ENCODE measurements at places on chromosomes 1 and 21. TPM values are rescaled to one million over a fixed set of nuclear protein-coding genes. Genes with fewer than 3 reads are reported as not detected.

The HPCA gene
- not detected for total RNA-seq

The LCA5L gene
- 0.46 TPM for total RNA-seq

The FBLIM1 gene
- total RNA-seq, result 0.16 TPM

The MARK1 gene
- total RNA-seq, result 0.05 TPM

The C1orf185 gene
- total RNA-seq, result not detected

The DIO1 gene
- not detected for total RNA-seq

The CD247 gene
- total RNA-seq, result 73.2 TPM

The HOOK1 gene
- total RNA-seq, result 4.1 TPM

The DHRS3 gene
- 69.9 TPM for total RNA-seq

The OR6N1 gene
- total RNA-seq, result not detected

The SLC2A5 gene
- total RNA-seq, result not detected

The RSPH1 gene
- not detected for total RNA-seq

The SYT14 gene
- not detected for total RNA-seq

The PPIAL4G gene
- total RNA-seq, result not detected

The LRRC39 gene
- 0.30 TPM for total RNA-seq

The STPG1 gene
- 4.2 TPM for total RNA-seq

The HAO2 gene
- total RNA-seq, result not detected

The RORC gene
- total RNA-seq, result 1.1 TPM

The CHODL gene
- total RNA-seq, result not detected

The MAP1LC3C gene
- total RNA-seq, result not detected

The HES3 gene
- total RNA-seq, result not detected

The PDE4DIP gene
- 13.7 TPM for total RNA-seq

The LCE2B gene
- total RNA-seq, result not detected

The RCOR3 gene
- total RNA-seq, result 24.5 TPM
